ENCODE measurements at places on chromosomes 3 and 15. TPM values are rescaled to one million over a fixed set of nuclear protein-coding genes. Genes with fewer than 3 reads are reported as not detected.

The AQP9 gene
- 0.18 TPM for polyA plus RNA-seq

The ALDH1A2 gene
- polyA plus RNA-seq = not detected

The SERINC4 gene
- polyA plus RNA-seq = 3.5 TPM

The LRRC57 gene
- polyA plus RNA-seq = 3.3 TPM

The SLC24A5 gene
- polyA plus RNA-seq = not detected

- H3K36me3 ChIP-seq = no peaks in the 10 kb centered on the region
- no peak for DNase-seq
- no peaks in the 10 kb centered on the region for H3K27me3 ChIP-seq
- H3K4me1 ChIP-seq = peaks cover 44% of the 10 kb centered on the region
- no peak overlapping the region for H3K27ac ChIP-seq
- H3K4me3 ChIP-seq = peak overlapping the region; percentile 12
Measured at GRCh38 chr15:101123222-101123910, 128.5 kb downstream of the CHSY1 start.

GRCh38 chr3:21393683-21394311 is 357.2 kb downstream of the ZNF385D start:
- DNase-seq = no peak
- no peaks in the 10 kb centered on the region for H3K27me3 ChIP-seq
- H3K4me3 ChIP-seq = no peak overlapping the region
- no peak overlapping the region for H3K27ac ChIP-seq
- no peaks in the 10 kb centered on the region for H3K4me1 ChIP-seq

DNA sequence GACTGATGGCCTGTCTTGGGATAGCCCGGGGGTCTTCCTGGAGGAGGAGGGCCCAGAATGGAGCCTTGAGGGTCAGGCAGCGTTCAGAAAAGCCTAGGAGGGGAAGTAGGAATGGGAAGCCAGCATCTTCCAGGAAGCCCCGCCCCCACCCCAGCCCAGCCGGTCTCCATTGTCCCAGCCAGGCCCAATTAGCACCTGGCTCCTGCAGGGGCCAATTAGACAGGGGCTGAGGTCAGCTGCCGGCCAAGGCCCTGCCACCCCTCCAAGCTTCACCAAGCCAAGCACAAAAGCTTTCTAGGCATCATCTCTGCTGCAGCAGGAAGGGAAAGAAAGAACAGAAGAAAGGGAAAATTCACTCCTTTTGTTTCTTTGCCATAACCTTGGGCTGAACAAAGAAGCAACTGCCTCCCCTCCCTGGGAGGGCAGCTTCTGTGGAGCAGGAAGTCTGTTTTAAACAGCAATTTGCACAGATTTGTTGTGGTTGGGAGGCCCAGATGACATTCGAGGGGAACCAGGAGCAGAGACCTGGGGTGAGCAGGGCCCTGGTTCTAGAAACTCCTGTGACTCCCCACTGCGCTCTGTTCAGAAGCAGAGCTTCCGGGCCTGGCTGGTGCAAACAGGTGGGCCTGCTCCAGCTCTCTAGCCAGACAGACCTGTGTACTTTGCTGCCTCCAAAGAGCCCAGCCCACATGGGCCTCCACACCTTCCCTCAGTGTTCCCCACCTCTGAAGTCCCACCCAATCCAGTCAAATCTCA is 47.7 kb downstream of the CYP11A1 start:
- peaks cover 52% of the 10 kb centered on the region for H3K4me1 ChIP-seq
- peak overlapping the region; percentile 68 for H3K27ac ChIP-seq
- no peaks in the 10 kb centered on the region for H3K27me3 ChIP-seq
- H3K36me3 ChIP-seq = no peaks in the 10 kb centered on the region

DNA sequence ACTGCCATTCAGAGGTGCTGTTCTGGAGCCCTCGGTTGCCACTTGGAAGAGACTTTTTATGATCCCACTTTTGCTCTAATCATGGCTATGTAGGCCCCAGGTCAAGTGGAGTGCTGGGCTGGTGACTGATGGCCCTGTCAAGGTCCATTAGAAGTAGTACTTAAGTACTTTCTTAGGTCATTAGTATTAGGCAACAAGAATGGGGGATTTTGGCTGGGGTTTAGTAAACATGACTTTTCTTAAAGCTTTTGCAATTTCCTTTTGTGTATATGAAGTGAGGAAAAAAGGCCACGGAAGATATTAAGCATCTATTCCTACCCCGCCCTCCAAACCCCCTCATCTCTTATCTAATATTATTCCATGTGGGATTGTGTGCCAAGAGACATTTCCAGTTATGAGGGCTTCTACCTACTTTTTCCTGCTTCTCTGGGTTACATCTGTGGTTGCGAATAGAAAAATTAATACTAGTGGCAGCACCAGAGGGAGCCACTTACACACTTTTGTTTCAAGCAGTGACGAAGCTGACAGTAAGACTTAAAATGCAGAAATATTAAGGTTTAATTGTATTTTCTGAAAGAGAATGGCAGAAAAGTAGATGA is 13.9 kb downstream of the NLGN1 start:
- no peak overlapping the region for H3K27ac ChIP-seq
- no peaks in the 10 kb centered on the region for H3K4me1 ChIP-seq
- DNase-seq = no peak
- no peak overlapping the region for H3K4me3 ChIP-seq

- H3K36me3 ChIP-seq = peaks cover under 1% of the 10 kb centered on the region
- no peaks in the 10 kb centered on the region for H3K27me3 ChIP-seq
- no peak overlapping the region for H3K4me3 ChIP-seq
- H3K27ac ChIP-seq = no peak overlapping the region
- H3K4me1 ChIP-seq = peaks cover 35% of the 10 kb centered on the region
- no peak for DNase-seq
Measured at GRCh38 chr3:46187341-46187700, 20.8 kb downstream of the CCR1 start.

DNA sequence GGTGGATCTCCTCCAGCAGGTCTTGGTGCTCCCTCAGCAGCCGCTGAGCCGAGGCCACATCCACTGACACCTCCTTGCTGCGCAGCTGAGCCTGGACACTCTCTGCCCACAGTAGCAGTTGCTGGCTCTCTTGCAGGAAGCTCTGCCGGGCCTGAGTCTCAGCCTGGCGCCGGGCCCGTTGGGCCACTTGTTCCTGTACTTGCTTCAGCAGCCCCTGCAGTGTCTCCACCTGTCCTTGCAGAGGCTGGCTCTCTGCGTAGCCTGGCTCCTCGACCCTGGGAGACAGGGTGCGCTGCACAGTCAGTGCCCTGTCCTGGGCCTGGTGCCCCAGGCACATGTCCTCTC is 15.5 kb downstream of the SPTBN5 start:
- H3K36me3 ChIP-seq = no peaks in the 10 kb centered on the region
- H3K4me1 ChIP-seq = peaks cover 12% of the 10 kb centered on the region
- no peak overlapping the region for H3K4me3 ChIP-seq
- DNase-seq = no peak
- H3K27me3 ChIP-seq = peaks cover 6% of the 10 kb centered on the region

- H3K27me3 ChIP-seq = peaks cover 24% of the 10 kb centered on the region
- H3K4me3 ChIP-seq = no peak overlapping the region
- no peak overlapping the region for H3K27ac ChIP-seq
- no peaks in the 10 kb centered on the region for H3K4me1 ChIP-seq
- peaks cover 6% of the 10 kb centered on the region for H3K36me3 ChIP-seq
- DNase-seq = no peak
Measured at GRCh38 chr15:81091889-81092558, 42.0 kb upstream of the CFAP161 start.

DNA sequence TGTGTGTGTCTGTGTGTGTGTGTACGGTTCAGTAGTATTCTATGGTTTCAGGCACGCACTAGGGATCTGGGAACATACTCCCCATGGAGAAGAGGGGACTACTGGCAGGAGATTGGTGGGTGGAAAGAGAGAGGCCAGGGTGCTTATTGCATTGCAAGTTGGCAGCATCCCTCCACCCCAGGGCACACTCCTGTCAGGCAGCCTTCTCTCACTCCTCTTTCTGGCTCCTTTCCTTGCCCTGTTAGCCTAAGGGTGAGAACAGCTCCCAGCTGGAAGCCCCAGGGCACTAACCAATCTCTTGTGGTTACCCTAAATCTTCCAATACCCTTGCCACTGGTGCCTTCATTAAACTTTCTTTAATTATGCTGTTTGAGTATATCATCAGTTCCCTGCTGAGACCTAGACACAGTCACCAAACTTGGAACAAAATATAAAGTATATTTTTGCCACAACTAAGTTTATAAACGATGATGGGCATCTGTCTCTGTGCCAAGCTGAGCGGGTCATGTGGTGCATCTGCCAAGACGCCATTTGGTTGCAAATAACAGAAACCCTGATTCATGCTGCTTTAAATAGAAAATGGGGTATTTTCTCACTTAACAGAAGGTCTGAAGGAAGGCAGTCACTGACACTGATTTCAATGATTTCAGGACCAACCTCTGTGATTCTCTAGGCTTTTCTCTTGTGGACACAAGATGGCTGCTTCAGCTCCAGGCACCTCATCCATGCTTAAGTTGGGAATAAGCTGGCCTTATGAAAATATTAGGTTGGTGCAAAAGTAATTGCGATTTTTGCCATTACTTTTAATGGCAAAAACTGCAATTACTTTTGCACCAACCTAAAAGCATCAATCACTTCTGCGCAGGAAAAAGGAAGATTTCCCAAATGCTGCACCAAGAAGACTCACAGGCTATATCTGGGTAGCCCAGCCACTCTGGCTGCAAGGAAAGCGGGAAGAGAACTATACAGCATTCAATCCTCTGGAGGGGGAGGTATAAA is 476.9 kb upstream of the PROK2 start:
- H3K36me3 ChIP-seq = no peaks in the 10 kb centered on the region
- no peak overlapping the region for H3K4me3 ChIP-seq
- DNase-seq = no peak

DNA sequence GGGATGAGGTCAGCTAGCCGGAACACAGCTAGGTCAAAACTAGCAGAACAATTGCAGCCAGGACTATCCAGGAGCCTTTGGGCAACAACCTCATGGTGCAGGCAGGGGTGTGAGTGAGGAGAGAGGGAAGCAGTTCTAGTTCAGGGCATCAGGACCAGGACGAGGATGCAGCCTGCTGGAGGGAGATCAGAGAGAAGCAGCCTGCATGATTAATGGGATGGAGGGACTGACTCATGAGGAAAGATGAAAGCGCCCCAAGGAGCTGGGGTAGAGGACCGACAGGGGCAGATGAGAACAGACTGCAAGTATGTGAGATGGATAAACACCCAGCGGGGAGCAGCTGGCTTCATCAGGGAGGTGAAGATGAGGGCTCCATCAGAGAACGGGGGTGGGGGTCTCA is 37.9 kb upstream of the LRTM1 start:
- H3K36me3 ChIP-seq = peaks cover 3% of the 10 kb centered on the region
- H3K27me3 ChIP-seq = peaks cover 8% of the 10 kb centered on the region
- DNase-seq = no peak
- H3K4me1 ChIP-seq = peaks cover 4% of the 10 kb centered on the region
- H3K4me3 ChIP-seq = no peak overlapping the region

DNA sequence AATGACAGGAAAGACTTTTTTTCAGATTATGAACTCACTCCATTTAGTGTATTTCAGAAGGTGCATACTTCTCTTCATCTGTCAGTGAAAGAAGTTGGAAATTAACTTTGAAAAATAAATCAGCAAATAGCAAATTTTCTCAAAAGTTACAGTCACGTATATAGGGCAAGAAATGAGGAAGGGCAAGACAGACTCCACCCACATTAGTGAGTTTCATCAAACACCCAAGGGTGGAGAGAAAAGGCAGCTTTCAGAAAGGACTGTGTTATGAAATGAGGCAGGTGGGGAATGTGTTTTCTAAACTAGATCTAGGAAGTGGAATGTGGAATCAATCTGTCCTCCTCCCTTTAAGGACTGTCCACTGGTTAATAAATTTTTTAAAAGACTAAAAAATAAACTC is 2.9 kb downstream of the SLC22A13 start:
- H3K4me1 ChIP-seq = peaks cover 25% of the 10 kb centered on the region
- no peak overlapping the region for H3K27ac ChIP-seq
- H3K27me3 ChIP-seq = no peaks in the 10 kb centered on the region
- DNase-seq = no peak

GRCh38 chr3:131360191-131360755 is 21.3 kb upstream of the NUDT16 start:
- peaks cover 13% of the 10 kb centered on the region for H3K4me1 ChIP-seq
- H3K27ac ChIP-seq = no peak overlapping the region
- no peak for DNase-seq
- no peak overlapping the region for H3K4me3 ChIP-seq
- peaks cover 39% of the 10 kb centered on the region for H3K27me3 ChIP-seq

- H3K27me3 ChIP-seq = peaks cover 19% of the 10 kb centered on the region
- no peak for DNase-seq
- no peaks in the 10 kb centered on the region for H3K36me3 ChIP-seq
- H3K4me3 ChIP-seq = no peak overlapping the region
Measured at GRCh38 chr15:100764778-100765466, 114.7 kb upstream of the ALDH1A3 start.

GRCh38 chr3:195059006-195059350 is 212.0 kb downstream of the XXYLT1 start:
- no peaks in the 10 kb centered on the region for H3K27me3 ChIP-seq
- H3K36me3 ChIP-seq = no peaks in the 10 kb centered on the region
- H3K27ac ChIP-seq = no peak overlapping the region
- DNase-seq = no peak
- H3K4me3 ChIP-seq = no peak overlapping the region

DNA sequence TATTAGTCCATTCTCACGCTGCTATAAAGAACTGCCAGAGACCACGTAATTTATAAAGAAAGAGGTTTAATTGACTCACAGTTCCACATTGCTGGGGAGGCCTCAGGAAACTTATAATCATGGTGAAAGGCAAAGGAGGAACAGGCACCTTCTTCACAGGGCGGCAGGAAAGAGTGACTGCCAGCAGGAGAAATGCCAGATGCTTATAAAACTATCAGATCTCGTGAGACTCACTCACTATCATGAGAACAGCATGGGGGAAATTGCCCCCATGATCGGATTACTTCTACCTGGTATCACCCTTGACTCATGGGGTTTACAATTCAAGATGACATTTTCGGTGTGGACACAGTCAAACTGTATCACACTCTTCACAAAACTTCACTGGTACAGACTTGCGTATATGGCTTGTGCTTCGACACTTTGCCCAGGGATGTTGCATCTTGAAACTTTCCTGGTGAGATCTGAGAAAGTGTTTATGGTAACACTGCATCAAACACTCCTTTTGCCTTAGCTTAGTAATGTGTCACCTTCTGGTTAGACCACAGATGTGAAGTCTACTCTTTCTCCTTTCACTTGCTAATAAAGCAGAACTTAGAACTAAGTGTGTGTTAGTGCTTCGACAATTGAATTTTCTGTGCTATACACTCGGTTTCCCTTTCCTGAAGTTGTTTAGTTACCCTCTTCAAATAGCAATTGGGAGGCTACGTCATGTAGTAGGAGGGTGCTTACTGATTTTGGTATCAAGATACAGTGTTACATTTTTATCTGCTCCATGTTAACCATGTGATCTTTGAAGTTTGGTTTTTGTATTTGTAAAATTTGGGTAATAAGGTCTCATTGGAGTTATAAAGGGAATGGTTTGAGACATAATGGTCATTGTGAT is 185.7 kb downstream of the LPP start:
- H3K36me3 ChIP-seq = no peaks in the 10 kb centered on the region
- H3K4me3 ChIP-seq = peak overlapping the region; percentile 24
- peaks cover 12% of the 10 kb centered on the region for H3K4me1 ChIP-seq
- no peaks in the 10 kb centered on the region for H3K27me3 ChIP-seq
- H3K27ac ChIP-seq = peak overlapping the region; percentile 85

DNA sequence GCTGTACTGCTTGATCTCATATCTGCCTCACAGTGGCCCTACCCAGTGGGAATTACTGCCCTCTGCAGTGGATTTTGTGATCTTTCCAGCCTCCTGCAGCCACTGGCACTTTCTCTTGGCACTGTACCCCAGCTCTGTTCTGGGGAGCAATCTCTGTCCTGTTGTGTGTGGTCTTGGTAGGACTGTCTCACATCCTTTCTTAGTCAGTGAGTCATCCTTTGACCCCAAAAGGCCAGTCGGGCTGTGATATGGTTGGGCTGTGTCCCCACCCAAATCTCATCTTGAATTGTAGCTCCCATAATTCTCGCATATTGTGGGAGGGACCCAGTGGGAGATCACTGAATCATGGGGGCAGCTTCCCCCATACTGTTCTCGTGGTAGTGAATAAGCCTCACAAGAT is 133.3 kb upstream of the TPM1 start:
- H3K36me3 ChIP-seq = no peaks in the 10 kb centered on the region
- H3K27ac ChIP-seq = no peak overlapping the region
- DNase-seq = no peak
- no peaks in the 10 kb centered on the region for H3K4me1 ChIP-seq
- H3K4me3 ChIP-seq = no peak overlapping the region

All from naive thymus-derived CD8-positive, alpha-beta T cell (primary cell).